ENCODE measurements at places on chromosomes 2 and 18.

GRCh38 chr2:144642856-144643255, 122.9 kb upstream of the ZEB2 start:
- no peak for DNase-seq

GRCh38 chr2:194105358-194105757, 1551.7 kb upstream of the SLC39A10 start:
- DNase-seq: no peak

- no peak for DNase-seq
Observed at GRCh38 chr2:21034972-21035279, 8.9 kb downstream of the APOB start.

DNA sequence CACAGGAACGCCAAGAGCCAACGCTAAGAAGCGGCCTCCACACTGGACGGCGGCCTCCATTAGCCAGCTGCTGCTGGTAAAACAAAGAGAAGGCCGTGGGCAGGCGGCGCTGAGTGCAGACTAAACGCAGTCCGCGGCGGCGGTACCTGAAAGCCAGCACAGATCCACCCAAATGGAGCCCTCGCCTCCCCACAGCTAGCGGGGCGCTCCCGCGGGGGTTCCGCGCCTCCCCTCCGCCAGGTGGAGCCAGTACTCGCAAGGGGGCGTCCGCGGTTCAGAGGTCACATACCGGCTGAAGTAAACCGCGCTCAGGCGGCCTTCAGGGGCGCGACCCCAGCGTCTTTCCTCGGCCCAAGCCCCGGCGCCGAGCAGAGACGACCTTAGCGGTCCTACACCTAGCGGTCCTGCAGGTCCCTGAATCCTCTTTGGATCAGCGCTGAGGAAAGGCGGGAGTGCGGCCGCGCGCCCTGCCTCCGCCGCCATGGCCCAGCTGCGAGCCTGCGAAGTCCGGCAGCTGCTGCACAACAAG, 293.1 kb upstream of the ERBB4 start:
- no peak for DNase-seq

GRCh38 chr2:40658941-40659340, 207.1 kb upstream of the SLC8A1 start:
- DNase-seq: no peak

- no peak for DNase-seq
Observed at GRCh38 chr18:28143725-28144124, 33.2 kb downstream of the CDH2 start.

DNA sequence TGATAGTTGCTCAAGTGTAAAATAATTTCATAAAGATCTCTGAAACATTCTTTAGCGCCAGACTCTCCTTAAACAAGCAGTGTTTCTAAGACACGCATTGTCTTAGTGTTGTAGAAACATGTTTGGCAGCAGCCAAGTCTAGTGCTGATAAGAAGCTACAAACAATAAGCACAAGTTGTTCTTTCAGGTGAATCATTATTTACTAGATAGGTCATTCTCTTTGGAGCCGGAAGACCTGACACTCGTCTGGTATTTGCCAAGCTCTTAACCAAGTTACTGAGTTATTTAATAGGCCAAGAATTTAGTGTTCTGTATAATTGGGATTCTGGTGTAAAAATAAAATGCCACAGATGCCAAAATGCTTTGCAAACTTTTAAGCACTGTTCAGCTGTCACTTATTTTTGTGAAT, 852.1 kb downstream of the CPS1 start:
- DNase-seq: peak; percentile 52

- no peak for DNase-seq
Observed at GRCh38 chr2:240383871-240384700, 51.4 kb upstream of the GPC1 start.

DNA sequence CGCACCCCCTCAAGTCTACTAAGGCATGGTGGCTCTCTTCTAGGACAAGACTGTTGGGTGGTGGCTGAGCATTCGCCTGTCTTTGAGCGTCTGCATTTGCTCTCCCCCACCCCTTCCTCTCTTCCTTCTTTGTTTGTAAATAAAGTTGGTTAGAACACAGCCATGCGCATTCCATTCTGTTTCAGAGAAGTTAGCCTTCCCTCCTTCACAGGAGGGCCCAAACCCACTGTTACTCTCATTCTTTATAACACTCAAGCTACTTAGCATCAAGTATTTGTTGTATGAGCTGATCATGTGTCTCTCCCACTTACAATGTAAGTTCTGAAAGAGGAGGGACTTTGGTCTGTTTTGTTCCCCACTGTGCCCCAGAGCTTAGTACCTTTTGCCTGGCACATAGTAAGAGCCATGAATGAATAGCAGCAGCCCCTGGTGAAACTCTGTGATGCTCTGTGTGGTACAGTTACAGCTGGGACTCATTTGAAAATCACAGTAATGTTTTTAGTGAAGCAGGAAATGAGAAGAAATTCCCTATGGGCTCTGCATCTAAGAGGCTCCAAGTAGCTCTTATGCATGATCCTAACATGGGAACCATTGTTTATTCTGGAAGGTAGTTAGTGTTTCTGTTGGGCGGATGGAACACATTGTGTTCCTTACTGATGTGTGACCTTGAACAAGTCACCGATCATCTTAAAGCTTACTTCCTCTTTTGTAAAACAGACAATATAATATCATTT, 7.7 kb downstream of the MGAT5 start:
- no peak for DNase-seq

GRCh38 chr2:135030826-135031225, 16.4 kb downstream of the MAP3K19 start:
- DNase-seq: no peak

- DNase-seq: no peak
Observed at GRCh38 chr18:79826966-79827365, 29.2 kb downstream of the KCNG2 start.

- no peak for DNase-seq
Observed at GRCh38 chr2:104164721-104165252, 689.1 kb upstream of the POU3F3 start.

- no peak for DNase-seq
Observed at GRCh38 chr18:45557779-45558178, 57.5 kb upstream of the SLC14A2 start.

DNA sequence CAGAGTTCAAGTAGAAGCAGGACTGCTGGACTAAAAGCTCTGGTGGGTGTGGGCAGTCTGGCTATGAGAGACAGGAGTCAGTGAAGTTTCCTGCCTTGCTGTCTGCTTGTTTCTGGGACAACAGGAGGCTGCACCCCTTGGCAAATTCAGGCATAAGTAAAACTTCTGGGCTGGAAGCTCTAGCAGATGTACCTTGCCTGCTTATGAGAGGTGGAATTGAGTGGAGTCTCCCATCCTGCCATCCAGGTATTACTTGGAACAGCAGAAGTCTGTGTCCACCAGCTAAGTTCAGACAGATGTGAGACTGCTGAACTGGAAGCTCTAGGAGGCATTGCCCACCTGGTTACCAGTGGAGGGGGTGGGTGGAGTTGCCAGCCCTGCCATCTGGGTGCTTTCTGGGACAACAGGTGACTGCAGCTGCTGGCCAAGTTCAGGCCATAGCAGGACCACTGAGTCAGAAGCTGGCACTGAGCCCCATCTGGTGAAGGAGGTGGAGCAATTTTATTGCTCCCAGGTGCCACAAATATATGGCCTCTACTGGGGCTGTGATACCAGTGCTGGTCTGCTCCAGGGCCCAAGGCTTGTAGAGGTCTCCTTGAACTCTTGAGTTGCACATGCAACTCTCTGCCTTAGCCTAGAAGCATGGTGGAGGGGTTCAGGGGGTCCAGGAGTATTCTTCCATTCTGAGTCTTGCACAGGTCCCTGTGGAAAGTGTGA, 199.4 kb upstream of the FN1 start:
- DNase-seq: no peak

DNA sequence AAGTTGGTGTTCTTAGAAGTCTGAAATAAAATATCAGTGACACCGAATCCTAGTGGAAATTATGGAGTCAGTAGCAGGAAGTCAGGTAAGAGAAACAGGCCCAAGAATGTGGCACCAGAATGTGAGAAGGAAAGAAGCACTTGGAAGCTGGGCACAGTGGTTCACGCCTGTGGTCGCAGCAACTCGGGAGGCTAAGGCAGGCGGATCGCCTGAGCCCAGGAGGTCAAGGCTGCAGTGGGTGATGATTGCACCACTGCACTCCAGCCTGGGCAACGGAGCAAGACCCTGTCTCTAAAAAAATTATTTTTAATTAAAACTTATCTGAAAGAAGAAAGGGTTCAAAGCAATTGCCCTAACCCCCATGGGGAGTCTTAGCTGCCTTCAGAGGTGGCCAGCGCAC, 268.3 kb upstream of the SALL3 start:
- DNase-seq: no peak

GRCh38 chr2:42558827-42559226, 9.6 kb upstream of the MTA3 start:
- no peak for DNase-seq

- DNase-seq: no peak
Observed at GRCh38 chr2:226607379-226607778, 192.2 kb downstream of the IRS1 start.

GRCh38 chr18:26653943-26654615, 105.7 kb upstream of the KCTD1 start:
- no peak for DNase-seq

DNA sequence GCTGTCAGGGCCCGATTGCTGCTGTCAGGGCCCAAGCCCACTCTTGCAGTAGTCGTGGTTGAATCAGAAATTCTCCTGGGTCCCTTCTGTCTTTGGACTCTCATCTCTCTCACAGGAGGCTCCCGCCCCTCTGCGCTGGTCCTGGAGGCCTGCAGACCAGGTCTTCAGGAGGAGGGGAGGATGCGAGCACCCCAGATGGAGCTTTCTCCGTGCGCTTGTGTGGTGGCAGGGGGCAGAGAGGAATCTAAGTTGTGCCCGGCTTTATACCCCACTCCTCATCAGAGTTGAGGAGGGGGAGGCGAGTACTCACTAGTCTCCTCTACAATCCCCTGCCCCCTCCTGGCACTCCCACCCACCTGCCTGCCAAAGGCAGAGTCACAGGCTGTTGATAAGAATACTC, 10.4 kb downstream of the EN1 start:
- no peak for DNase-seq

- DNase-seq: no peak
Observed at GRCh38 chr2:101230541-101231001, 22.1 kb upstream of the CNOT11 start.

DNA sequence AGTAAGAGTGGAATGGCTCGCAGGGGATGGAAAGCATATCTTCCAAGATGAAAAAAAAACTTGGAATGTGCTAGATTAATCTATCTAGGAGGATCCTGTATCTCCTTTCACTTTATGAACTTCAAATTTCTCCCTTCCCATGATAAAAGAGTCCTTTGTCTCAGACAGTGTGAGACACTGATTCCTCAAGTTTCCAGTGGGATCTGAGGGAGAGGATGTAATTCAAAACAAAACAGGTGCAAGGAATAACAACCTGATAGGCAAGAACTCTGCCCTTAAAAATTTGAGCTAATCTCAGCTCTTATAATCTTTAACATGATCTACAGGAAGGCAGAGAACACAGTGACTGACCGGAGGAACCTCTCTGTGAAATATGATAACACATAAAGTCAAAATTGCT, 162.0 kb upstream of the ZFP36L2 start:
- DNase-seq: no peak

DNA sequence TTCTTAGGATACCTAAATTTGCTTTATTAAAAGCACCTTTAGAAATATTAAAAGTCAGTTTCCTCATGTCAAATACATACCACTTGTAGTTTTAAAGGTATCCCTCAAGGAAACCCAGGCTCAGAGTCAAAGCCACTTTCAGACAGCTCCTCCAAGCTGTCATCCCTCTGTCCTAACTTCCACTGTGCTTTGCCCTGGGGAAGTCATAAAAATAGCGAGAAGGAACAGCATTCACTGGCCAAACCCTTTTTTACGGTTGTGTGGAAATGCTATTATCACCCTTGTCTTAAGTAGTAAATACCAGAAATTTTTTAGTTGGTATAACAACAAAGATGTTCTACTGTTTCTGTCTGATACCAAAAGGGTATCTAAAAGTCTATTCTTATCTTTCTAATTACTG, 680.5 kb downstream of the ZEB2 start:
- no peak for DNase-seq

GRCh38 chr18:6482198-6482977, 67.7 kb upstream of the L3MBTL4 start:
- no peak for DNase-seq
